ENCODE measurements at places on chromosomes 4 and X.

DNA sequence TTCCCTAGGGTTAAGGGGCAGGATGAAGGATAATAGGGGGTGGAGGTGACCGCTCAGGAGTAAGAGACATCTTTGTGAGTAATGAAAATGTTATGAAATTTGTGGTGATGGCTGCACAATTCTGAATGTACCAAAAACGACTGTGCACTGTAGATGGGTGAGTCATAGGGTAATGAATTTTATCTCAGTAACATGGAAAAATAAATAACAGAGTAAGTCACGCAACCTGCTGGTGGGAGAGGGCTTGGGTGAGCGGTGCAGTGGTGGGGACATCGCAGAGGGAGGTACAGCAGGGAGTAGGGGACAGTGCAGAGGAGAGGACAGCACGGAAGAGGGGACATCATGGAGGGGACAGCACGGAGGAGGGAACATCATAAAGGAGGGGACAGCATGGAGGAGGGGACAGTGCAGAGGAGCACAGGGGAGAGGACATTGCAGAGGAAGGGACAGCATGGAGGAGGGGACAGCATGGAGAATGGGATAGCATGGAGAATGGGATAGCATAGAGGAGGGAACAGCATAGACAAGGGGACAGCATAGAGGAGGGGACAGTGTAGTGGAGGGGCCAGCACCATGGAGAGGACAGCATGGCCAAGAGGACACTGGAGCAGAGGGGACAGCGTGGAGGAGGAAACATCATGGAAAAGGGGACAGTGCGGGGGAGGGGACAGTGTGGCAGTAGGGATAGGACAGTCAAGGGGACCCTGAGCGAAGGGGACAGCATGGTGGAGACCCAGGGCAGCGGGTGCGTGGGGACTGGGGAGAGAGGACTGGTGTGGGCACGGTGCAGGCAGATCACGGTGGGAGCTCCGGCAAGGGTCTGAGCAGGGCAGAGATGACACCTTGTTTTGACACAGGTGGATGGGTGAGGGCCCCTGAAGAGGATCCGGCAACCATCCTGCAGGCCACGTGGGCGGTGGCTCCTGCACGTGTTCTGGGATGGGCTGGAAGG, 68.5 kb upstream of the MXD4 start:
- no peak for DNase-seq

GRCh38 chr4:38762560-38762959, 20.2 kb downstream of the TLR10 start:
- DNase-seq, result no peak

DNA sequence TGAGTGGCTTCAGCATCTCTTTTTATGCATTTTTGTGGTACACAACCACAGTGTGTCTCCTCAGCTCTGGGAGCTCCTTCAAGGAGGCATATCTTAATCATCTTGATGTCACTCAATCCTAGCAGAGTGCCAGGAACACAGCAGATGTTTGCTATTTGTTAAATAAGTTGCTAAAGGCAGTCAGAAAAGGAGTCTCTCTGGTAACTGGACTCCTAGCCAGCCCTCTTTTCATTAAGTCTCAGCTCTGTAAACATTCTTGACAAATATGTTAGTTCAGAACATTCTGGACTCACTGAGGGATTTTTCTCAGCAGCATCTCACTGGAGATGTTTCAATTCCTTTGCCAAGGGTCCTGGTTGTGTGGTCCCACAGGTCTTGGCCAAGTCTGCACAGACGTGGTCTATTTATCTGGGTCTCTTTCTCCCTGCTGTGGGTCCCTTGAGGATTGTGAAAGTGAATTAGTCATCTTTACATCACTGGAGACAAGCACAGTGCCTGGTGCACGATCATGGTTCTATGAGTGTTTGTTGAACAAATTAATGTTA, 20.3 kb upstream of the FAM9C start:
- DNase-seq, result no peak

GRCh38 chr4:58144721-58145120, 1034.5 kb upstream of the IGFBP7 start:
- DNase-seq, result no peak

GRCh38 chr4:157889788-157890187, 283.0 kb downstream of the GASK1B start:
- DNase-seq, result no peak

GRCh38 chrX:153933748-153934147, 1.1 kb downstream of the NAA10 start:
- no peak for DNase-seq

- no peak for DNase-seq
Observed at GRCh38 chr4:110735686-110736085, 112.8 kb upstream of the PITX2 start.
